PC-3 (cell line): ENCODE measurements at places on chromosomes 1 and 21. TPM values are rescaled to one million over a fixed set of nuclear protein-coding genes. Genes with fewer than 3 reads are reported as not detected.

DNA sequence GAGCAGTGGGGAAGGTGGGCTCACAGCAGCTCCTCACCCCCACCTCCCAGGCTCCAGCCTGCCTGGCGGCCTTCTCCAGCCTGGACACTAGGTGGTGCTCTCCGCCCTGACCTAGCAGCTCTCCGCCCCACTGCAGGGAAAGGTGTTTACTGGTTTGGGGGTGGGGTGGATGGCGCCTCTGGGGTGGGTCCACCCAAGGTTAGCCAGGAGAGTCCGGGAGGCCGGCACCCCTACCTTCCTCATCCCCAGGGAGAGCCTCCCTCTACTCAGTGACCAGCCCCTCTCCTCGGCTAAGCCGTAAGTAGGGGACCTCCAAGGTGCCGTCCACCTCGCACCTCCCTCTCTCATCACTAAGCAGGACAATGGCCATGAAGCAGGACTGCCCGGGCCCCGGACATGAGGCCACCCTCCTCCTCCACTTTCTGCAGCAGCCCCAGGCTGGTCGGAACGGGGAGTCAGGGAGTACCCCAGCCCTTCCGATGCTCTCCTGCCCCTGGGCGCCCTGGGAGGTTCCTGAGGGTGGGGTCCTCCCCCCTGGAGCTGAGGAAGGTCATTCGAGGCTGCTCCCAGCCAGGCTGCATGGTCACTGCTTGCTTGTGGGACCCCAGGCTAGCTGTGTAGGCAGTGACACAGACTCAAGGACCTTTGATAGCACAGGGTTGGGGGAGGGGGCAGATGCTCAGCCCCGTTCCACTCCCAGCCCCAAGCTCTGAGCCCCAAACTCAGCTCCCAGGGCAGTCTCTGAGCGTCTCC lies 101.4 kb upstream of the VAMP3 start:
- DNase-seq: peak; percentile 48
- H3K4me3 ChIP-seq: peak overlapping the region; percentile 43
- no peaks in the 10 kb centered on the region for H3K4me1 ChIP-seq
- no peak overlapping the region for H3K27ac ChIP-seq
- H3K27me3 ChIP-seq: peaks cover under 1% of the 10 kb centered on the region; the same call in 1 of the 2 replicates
- H3K36me3 ChIP-seq: no peaks in the 10 kb centered on the region

- no peak overlapping the region for H3K27ac ChIP-seq
- peaks cover 10% of the 10 kb centered on the region for H3K4me1 ChIP-seq
- H3K36me3 ChIP-seq: peaks cover 27% of the 10 kb centered on the region
- DNase-seq: no peak
These were observed 3.3 kb downstream of the POFUT2 start for GRCh38 chr21:45284456-45284741.

The FCRL2 gene
- not detected in 2 replicates for total RNA-seq

The KIF17 gene
- 0.33 and 2.8 TPM in 2 replicates for total RNA-seq

DNA sequence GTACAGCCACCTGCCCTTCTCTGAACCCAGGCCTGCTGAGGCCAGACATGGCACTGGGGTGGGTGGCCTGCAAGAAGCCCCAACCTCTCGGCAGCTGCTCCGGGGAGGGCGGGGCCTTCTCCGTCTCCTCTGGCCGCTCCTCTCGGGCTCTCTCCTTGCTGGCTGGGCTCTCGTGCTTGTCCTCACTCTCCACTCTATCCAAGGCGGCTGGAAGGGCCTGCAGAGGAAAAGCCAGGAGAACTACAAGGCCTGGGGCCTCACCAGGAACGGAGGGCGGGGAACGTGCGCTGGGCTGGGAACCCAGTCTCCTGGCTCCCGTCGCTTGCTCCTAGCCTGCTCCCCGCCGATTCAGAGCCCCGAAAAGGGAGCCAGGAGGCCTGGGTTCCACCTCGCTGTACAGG lies 59.1 kb downstream of the CHD5 start:
- H3K27me3 ChIP-seq: no peaks in the 10 kb centered on the region
- peaks cover 8% of the 10 kb centered on the region for H3K4me1 ChIP-seq
- no peak for DNase-seq
- H3K36me3 ChIP-seq: no peaks in the 10 kb centered on the region

DNA sequence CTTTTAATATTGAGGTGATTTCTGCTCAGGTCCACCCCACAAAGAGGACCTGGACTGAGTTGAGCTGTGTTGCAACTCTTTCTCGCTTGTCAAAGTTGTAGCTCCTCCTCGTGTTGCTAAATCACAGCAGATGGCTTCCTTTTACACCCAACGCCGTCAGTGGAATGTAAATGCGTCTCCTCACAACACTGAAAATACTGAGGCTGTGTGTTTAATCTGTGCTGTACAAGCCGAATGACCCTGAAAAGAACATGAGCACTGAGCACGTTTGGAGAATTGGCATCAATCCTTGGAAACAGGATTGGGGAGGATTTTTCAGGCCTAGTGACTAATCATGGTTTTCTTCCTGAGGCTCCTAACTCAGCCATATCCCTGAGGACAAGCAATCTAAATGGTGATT lies 196.0 kb downstream of the CRB1 start:
- H3K4me3 ChIP-seq: no peak overlapping the region
- no peak overlapping the region for H3K27ac ChIP-seq
- no peaks in the 10 kb centered on the region for H3K36me3 ChIP-seq

GRCh38 chr1:231814521-231814920 lies 187.9 kb downstream of the DISC1 start:
- no peaks in the 10 kb centered on the region for H3K36me3 ChIP-seq
- peaks cover 7% of the 10 kb centered on the region for H3K4me1 ChIP-seq
- no peak overlapping the region for H3K27ac ChIP-seq
- no peak overlapping the region for H3K4me3 ChIP-seq
- H3K27me3 ChIP-seq: no peaks in the 10 kb centered on the region
- no peak for DNase-seq

GRCh38 chr1:30321246-30321910 lies 402.0 kb downstream of the MATN1 start:
- DNase-seq: no peak
- peaks cover 6% of the 10 kb centered on the region; the same call in 1 of the 2 replicates for H3K27me3 ChIP-seq
- H3K4me3 ChIP-seq: no peak overlapping the region
- no peaks in the 10 kb centered on the region for H3K4me1 ChIP-seq
- no peaks in the 10 kb centered on the region for H3K36me3 ChIP-seq
- no peak overlapping the region for H3K27ac ChIP-seq

GRCh38 chr1:14944471-14944985 lies 209.0 kb upstream of the TMEM51 start:
- H3K36me3 ChIP-seq: no peaks in the 10 kb centered on the region
- no peak overlapping the region for H3K4me3 ChIP-seq
- H3K27ac ChIP-seq: no peak overlapping the region
- no peaks in the 10 kb centered on the region for H3K27me3 ChIP-seq

DNA sequence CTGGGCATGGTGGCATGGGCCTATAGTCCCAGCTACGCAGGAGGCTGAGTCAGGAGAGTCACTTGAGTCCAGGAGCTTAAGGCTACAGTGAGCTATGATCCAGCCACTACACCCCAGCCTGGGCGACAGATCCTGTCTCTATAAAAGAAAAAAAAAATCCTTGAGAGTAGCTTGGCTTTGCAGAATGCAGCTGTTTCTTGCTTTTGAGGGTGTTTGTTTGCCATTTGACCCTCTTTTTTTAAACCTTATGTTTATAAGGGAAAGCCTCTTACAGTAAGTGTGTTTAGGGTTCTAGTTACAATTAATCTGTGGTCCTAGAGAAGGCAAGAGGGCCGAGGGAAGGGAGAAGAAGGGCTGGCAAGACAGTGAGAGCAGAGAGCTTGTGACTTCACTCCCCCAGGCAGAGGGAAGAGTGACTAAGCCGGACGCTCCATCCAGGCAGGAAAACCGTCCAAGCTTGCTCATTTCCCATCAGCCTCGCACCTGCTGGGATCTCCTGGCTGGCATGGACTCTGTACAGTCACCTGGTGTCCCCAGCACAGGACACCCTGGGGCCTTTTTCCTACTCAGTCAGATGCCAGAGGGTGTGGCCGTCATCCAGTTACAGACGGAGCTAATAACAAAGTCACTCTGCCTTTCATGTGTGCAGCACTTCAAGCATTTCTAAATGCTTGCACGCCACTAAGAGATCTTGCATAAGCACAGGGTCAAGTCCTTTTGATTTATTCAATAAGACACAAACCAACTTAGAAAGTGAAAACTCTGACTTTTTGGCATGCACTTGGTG lies 55.5 kb upstream of the PSEN2 start:
- no peaks in the 10 kb centered on the region for H3K36me3 ChIP-seq
- peaks cover 35% of the 10 kb centered on the region for H3K4me1 ChIP-seq
- no peaks in the 10 kb centered on the region for H3K27me3 ChIP-seq
